RPMI8226 (cell line): ENCODE measurements at places on chromosomes 1 and 21.
A peak's percentile ranks its signal among the peaks of the same experiment; 100 is the strongest.

GRCh38 chr1:150262388-150263320 is 5.1 kb downstream of the CA14 start:
- peak; percentile 21 for DNase-seq

GRCh38 chr1:170481000-170481399 is 51.0 kb upstream of the GORAB start:
- DNase-seq, result no peak

DNA sequence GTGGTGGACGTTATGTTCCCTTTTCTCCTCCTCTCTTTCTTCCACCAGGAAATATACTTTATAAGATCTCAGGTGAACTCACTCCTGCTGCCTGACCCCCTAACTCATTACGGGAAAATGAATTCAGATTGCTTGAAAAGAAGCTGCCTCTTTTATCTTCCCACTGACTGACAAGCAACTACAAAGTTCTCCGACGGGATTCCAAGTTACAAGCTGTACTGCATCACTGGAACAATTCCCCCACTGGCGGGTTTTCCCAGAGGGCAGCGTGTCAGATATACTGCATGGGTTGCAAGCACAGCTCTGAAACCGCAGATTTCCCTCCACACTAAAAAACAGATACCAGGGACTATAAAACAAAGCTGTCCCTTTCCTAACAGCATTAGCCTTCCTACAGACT is 390.6 kb downstream of the KCTD3 start:
- DNase-seq, result no peak

GRCh38 chr1:200706111-200706814 is 32.4 kb upstream of the CAMSAP2 start:
- DNase-seq, result no peak

- DNase-seq, result peak; percentile 75
Measured at GRCh38 chr1:205354259-205355074, 2.3 kb downstream of the KLHDC8A start.

- DNase-seq, result no peak
Measured at GRCh38 chr1:66533804-66534740, at the start of gene SGIP1. SGIP1 (plus strand) TSS chr1:66534153; CDS start chr1:66534359, 206 bp downstream.

DNA sequence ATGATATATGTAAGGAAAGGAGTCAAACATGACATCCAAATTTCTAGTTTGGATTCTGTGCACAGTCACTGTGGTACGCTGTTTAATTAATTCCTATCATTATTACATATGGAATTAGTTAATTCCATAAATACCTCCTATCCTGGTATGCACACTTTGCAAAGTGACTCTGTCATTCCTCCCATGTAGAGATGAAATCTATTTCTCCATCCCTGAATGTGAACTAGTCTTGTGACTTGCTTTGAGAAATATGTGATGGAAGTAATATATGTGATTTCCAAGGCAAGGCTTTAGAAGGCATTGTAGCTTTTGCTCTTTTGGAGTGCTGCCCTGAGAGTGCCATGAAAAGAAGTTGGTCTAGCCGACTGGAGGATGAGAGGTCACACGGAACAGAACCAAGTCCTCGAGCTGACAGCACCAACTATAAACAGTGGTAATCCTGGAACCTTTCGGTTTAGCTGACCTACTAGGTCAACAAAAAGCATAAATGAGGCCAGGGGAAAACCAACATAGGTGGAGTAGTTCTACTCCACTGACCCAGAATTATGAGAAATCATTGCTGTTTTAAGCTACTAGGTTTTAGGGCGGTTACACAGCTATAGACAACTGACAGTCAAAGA is 1.5 kb downstream of the SELENOF start:
- no peak for DNase-seq

GRCh38 chr1:207925210-207925609 is 14.3 kb upstream of the CD34 start:
- no peak for DNase-seq

DNA sequence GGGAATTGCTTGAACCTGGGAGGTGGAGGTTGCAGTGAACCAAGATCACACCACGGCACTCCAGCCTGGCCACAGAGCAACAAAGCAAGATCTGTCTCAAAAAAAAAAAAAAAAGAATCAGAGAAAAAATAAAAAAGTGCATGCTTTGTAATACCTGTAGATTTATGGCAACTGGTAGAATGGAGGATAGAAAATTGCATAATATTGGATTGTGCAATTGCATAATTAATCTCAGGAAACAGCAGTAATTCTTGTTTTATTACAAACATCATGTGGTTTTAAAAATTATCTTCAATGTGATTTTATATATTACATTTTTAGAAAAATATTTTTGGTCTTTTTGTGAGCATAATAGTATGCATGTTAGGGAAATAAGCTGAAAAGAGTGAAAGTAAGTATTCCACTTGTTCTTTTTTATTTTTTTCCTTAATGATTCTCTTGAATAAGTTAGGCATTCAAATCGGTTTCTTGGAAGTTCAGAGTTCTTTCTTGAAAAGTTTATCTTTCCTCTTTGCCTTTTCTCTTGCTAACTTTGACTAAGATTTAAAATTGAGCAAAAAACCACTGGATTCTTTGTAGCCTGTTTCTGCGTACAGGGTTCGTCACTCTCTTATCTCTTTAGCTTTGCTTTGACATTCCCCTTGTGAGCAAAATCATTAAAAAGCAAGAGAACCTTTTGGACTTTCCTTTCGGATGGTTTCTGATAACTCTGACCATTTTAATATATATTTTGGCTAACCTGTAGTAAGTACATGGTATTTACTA is 127.5 kb upstream of the ADAMTS5 start:
- DNase-seq, result no peak

- DNase-seq, result no peak
Measured at GRCh38 chr1:17313530-17314309, 5.7 kb downstream of the PADI4 start.

GRCh38 chr1:244862354-244862698 is 2.0 kb downstream of the HNRNPU start:
- peak; percentile 55 for DNase-seq
